ENCODE measurements at places on chromosomes 1 and 21.
A peak's percentile ranks its signal among the peaks of the same experiment; 100 is the strongest.

DNA sequence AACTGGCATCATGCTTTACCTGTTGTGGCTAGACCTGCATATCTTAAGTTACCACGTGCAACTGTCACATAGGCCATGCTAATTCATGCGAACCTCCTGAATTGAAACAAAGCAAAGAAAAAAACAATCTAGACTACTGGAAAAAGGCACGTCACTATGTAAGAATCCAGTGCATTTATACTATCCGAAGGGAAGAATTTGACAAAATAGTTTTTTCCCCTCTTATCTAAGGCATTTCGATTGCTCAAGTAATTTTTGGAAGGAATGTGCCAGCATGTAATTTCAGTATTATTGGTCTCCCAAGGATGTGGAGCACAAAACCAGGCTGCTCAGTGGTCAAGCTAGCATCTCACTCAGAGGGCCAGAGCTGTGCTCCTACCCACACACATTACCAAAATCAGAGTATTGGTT lies 31.5 kb upstream of the C1orf198 start:
- DNase-seq = no peak

DNA sequence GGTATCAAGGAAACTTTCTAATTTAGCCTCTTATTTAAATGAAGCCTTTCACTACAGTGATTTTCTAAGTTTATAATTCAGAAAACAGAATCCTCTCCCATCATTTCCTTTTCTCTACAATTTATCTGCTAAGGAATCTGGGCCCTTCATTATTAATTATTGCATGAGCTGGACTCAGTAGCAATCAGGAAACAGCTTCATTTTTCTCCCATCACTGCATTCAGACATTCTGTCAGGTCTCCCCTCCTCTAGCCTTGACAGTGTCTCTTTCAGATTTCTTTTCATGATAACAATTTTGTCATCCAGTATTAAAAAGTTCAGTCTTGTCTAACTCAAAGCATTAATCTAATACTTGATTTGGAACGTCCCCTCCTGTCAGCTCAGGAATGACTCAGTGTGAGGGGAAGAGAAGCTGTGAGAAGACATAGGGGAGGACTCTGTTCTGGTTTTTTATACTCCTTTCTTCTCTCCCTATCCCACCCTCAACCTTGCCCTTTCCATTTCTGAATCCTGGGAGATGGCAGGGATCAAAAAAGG lies 28.1 kb downstream of the SLC44A5 start:
- DNase-seq = peak; percentile 5

GRCh38 chr1:246638941-246639655 lies 72.8 kb downstream of the CNST start:
- no peak for DNase-seq

GRCh38 chr1:52654063-52654462 lies 21.1 kb downstream of the SHISAL2A start:
- DNase-seq = no peak

GRCh38 chr1:116448785-116449385 lies 75.8 kb downstream of the ATP1A1 start:
- DNase-seq = no peak

Measured in NAMALWA (cell line).